GM12892 (cell line): ENCODE measurements at places on chromosomes 3 and 15.

- no peak for DNase-seq
Observed at GRCh38 chr15:91412138-91412928, 312.3 kb downstream of the SV2B start.

- no peak for DNase-seq
Observed at GRCh38 chr3:17518189-17519059, 224.0 kb downstream of the TBC1D5 start.

- DNase-seq: no peak
Observed at GRCh38 chr15:42077689-42078088, 16.7 kb downstream of the PLA2G4D start.

DNA sequence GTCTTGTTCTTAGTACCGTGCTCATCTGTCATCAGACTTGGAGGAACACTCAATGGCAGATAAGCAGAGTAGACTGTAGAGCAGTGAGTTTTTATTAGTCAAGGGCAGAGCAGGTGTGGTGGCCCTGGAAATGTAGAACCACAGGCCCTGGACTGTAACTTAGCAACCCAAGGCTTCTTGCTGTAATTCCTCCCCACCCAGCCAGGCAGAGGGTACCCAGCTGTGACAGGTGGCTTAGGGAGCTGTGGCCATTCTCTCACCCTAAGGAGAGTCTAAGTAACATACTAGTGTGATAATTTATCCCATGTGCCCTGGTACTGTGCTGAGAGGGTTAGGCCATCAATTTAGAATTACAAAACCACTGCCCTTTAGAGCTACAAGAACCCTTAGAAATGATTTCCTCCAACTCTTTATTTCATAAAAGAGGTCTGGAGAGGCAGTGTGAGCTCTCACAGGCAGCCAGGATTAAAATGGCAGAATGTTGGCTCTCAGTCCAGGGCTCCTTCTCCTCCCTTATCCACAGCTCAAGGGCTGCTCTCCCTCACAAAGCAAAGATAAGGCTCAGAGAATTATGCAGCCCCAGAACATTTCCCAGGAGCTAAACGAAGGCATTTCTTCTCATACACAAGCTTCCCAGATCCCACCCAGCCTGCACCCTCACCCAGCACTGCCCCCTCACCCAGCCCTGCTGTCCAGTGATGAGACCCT is 3.0 kb downstream of the POMGNT2 start:
- DNase-seq: no peak

DNA sequence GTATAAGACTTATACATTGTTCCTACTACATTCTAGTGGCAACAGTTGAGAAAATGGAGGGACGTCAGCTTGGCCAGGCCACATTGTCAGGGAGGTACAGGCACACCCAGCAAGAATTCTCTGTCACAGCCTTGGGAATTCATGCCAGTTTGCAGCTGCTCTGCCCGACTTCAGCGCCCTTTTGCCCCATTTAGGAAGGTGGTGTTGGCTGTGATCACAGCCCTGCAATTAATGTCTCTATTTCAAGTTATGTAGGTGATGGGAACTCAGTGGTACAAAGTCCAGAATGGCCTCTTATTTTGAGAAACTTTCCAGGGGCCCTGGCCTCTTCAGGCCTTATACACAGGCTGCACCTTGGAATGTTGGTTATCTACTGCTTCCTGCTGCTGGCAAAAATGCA is 26.7 kb downstream of the AMOTL2 start:
- no peak for DNase-seq

GRCh38 chr3:150106740-150107428 is 136.2 kb upstream of the PFN2 start:
- no peak for DNase-seq
